Fibroblast of mammary gland (primary cell): ENCODE measurements at places on chromosomes 7 and 10.

- DNase-seq, result no peak
Observed at GRCh38 chr10:43322331-43322730, 49.1 kb upstream of the FXYD4 start.

- no peak for DNase-seq
Observed at GRCh38 chr10:131144711-131145375, 166.7 kb downstream of the TCERG1L start.

- DNase-seq, result no peak
Observed at GRCh38 chr10:127834221-127834620, 58.5 kb downstream of the CLRN3 start.

DNA sequence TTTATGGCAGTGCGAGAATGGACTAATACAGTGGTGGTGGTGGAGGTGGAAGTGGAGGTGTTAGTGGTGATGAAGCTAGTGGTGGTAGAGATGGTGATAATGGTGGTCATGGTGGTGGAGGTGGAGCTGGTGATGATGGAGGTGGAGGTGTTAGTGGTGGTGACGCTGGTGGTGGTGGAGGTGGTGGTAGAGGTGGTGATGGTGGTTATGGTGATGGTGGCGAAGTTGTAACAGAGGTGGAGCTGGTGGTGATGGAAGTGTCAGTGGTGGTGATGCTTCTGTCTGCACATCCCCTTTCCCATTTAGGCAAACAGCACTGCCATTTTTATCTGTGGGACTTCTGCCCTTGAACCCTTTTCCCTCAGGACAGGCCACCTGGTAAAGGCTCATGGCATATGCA is 7.4 kb upstream of the PTPRN2 start:
- DNase-seq, result peak; percentile 23
